CD14-positive monocyte (primary cell): ENCODE measurements at places on chromosomes 11 and 22.

DNA sequence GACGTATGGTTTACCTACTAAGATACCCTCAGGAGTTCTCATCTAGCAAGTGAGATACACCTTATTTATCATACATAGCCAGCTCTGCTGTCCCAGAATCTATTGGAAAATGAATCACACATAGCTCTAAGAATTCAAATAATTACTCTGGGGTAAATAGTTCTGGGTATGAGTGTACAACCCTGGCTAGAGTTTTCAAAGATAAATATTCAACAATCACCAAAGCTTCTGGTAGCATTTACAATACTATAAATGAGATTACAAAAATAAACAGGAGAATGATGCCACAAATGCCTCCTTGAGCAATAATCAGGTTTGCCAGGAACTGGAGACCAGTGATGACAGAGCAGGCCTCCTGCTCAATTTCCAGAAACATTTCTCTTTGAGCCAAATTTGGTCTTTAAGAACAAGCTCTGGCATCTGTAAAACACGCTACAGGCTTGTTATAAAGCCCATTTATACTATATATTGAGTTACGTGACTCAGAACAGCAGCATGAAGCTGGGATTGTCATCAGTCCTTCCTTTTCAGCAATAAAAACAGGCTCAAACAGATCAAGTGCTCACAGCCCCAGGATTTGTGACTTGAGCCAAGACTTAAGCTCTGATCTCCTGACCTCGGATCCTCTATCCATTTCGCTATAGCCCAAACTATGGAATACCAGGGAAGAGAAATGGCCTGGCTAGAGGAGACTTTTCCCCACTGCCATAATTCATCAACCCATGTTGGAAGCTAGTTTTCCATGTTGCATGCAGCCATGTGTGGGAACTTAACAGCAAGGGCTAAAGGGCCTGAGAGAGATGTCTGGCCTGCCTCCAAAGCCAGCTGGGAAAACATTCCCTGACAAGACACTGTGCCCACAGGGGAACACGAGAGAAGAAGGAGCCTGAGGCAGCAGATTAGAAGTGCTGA lies 19.7 kb downstream of the RAB30 start:
- DNase-seq: no peak

DNA sequence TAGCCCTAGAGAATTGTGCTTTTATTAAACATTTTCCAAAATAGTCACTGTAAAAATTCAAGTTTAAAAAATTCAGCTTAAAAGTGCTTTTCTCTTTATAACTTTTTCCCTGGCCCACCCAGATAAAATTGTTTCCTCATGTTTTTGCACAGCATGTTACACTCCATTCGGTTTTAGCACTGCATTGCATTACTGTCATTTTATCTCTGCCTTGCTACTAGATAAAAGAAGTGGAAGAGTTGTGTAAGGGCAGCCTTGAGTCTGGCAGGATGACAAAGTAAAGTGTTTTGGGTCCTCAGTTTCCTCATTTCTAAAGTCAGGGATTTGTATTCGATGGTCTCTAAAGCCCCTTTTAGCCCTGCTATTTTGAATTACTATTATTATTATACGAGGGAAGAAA lies 99.8 kb downstream of the ATM start:
- no peak for DNase-seq

DNA sequence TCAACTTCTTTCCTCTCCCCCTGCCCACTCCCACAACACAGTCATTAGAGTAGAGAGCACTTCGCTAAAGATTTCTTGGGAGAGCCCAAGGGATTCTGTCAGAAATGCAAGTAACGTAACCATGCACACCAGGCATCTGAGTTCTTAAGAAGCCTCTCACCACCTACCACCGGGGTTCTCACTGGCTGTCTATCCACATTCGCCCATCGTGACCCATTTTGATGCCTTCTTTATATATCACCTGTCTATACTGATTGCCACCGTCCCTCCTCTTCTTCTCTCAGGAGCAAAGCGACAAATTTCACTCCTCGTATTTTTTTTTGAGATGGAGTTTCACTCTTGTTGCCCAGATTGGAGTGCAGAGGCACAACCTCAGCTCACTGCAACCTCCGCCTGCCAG lies 23.9 kb upstream of the RASD2 start:
- DNase-seq: no peak

DNA sequence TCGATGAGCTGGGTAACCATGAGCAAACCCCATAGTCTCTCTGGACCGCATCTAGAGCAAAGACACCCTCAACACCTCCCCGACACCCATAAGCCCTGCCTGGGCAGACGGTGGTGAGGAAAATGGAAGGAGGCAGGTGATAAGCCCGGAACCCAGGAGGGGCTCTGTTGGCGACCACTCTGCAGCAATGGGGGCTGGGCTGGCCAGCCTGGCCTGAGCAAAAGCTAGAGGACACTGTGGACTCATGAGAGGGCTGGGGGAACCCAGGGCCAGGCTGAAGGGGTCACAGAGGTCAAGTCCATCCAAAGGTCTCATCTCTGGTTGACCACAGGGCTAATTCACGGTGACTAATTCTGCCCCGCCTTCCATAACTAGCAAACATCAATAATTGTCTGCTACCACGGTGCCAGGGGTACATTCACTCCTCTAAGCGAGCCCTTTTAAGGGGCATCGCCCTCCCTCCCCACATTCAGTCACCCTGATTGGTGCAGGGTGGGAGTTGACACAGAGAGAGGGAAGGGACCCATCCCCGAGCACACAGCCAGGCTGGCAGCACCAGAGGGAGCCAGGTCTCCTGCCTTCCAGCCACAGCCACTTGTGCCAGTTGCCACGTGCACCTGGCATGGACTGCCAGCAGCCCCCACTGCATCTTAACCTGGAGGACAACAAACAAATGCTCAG lies 4.0 kb downstream of the PYGM start:
- no peak for DNase-seq

- peak; percentile 58 for DNase-seq
Observed at GRCh38 chr11:3807909-3808860, at the start of gene PGAP2. Gene PGAP2 (plus strand): TSS chr11:3808560. CDS start chr11:3811260, 2,700 bp downstream.

DNA sequence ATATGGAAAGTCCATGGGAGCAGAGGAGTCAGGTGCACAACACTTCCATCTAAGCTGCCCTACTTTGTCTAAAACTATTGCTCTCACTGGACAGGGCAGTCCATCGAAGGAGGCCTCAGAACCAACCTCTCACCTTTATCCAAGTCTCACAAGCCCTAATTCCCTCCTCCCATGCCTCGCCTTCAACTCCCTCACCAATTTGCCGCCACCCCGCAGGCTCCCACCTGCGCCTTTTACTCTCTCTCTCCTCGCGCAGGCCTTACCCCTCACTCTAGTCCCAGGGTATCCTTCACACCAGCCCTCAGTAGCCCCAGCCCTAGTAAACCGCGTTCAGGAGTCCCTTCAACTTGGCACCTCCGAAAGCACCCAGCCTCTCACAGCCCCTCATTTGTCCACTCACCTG lies 451 bp downstream of the FHIP1B start:
- DNase-seq: no peak

- no peak for DNase-seq
Observed at GRCh38 chr11:43691806-43692205, 11.3 kb downstream of the HSD17B12 start.

- DNase-seq: no peak
Observed at GRCh38 chr11:44379141-44380008, 69.4 kb upstream of the ALX4 start.
